ENCODE measurements at places on chromosomes 1 and 21. TPM values are rescaled to one million over a fixed set of nuclear protein-coding genes. Genes with fewer than 3 reads are reported as not detected.
A peak's percentile ranks its signal among the peaks of the same experiment; 100 is the strongest.

DNA sequence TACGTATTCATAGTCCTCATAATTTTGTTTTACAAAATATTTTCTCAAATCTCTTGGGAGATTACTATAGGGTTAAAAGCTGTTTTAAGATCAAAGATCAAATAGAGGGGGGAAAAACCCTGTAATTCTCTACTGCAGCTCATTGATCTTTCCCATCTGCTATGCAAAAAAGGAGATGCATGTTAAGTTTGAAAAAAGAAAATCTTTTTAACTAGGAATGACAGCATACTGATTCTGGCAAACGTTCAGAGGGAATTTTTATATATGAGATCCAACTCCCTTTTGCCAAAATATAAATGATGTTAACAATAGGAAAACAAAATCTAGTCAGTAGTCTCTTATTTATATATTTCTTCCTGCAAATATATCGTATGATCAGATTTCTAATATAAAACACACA is 69.1 kb downstream of the SMYD3 start:
- peak; percentile 80 for DNase-seq

Gene SHISA4
- total RNA-seq, result 7.9 TPM

DNA sequence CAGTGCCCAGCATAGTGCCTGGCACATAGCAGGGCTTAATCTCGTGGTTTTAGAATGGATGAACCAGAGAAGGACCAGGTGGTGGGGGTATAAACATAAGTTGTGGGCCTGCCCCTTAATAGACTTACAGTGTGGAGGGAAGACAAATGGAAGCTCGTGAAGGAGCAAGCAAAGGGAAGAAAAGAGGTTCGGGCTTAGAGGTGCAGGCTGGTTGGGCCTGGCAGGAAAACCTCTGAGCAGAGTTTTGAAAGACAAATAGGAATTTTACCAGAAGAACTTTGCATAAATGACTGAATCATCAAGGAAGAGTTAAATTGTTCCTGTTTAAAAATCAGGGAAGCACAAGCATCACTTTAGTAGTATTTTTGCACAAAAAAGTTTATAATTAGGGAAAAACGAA is 4.5 kb downstream of the RHOU start:
- DNase-seq, result no peak

DNA sequence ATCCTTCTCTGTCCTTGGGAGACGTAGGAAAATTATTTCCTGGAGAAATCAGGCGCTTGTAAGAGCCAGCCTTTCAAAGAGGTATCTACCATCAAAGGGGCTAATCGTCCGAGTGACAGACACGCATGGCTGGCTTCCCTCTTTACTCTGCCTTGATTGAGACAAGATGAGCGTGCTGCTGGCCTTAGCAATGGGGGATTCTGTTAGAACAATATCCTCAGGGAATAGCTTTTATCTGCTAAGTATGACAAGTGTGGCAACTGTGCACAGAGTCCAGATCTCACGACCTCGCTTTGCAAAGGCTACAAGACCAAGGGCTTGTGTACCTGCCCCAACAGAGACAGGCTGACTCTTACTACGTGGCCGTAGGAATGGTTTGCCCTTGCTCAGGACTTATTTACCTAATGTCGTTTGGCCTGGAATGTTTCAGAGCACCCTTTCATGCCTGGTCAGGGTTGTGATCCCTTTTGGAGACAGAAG is 417.1 kb downstream of the KIF26B start:
- no peak for DNase-seq

GRCh38 chr1:145972580-145972979 is 8.1 kb downstream of the POLR3GL start:
- no peak for DNase-seq

GRCh38 chr1:202501281-202501680 is 152.8 kb downstream of the PPP1R12B start:
- peak; percentile 11 for DNase-seq

DNA sequence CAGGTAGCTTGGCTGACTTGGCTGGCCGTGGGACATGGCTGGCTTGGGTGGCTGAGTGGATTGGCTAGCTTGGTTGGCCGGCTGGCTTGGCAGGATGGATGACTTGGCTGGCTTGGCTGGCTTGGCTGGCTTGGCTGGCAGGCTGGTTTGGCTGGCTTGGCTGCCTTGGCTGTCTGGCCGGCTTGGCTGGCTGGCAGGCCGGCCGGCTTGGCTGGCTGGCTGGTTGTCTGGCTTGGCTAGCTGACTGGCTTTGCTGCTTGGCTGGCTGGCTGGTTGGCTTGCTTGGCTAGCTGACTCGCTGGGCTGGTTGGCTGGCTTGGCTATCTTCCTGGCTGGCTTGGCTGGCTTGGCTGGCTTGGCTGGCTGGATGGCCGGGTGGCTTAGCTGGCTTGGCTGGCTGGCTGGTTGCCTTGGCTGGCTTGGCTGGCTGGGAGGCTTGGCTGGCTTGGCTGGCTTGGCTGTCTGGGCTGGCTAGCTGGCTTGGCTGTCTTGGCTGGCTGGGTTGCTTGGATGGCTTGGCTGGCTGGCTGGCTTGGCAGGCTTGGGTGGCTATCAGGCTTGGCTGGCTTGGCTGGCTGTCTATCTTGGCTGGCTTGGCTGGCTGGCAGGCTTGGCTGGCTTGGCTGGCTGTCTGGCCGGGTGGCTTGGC is 129.7 kb upstream of the FAM72C start:
- no peak for DNase-seq

Gene CRP
- total RNA-seq, result not detected

DNA sequence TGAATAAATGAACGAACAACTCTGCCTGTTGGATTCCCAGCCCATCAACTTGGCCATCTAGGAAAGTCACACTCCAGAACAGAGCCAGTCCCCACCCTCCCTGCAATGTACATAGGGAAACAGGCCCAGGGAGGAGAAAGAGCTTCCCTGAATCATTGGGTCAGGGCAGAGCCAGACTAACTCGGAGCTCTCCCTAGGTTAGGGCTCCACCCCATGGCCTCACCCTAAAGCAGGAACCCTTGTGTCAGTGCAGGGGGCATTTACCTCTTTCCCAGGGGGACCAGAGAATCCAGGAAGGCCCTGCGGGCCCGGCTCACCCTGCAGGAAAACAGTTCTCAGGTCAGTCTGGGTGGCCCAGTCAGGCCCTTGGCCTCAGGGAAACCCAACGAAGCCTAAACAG is 11.6 kb downstream of the COL9A2 start:
- DNase-seq, result no peak

DNA sequence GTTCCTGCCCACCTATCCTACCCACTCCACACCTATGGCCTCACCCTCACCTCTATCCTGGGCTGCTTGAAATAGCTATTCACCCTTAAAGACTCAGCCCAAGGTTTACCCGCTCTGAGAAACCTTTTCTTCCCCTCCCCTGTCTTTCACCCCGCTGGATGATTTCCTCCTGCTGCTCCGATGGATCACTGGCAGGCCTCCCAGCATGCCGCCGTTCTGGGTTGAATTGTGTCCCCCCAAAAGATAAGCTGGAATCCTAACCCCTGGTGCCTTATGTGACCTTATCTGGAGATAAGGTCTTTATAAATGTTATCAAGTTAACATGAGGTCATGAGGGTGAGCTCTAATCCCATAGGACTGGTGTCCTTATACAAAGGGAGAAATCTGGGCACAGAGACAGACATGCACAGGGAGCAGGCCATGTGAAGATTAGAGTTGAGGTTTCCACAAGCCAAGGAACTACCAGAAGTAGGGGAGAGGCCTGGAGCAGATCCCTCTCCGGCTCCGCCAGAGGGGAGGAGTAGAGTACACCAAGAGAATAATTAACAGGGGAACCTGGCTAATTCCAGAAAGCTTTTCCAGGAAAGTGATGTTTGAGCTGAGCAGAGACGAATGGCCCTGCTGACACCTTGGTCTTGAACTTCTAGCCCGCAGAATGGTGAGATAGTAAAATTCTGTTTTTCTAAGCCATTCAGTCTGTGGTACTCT is 110.0 kb upstream of the SERBP1 start:
- no peak for DNase-seq

GRCh38 chr1:202012544-202013478 is 2.4 kb downstream of the ELF3 start:
- no peak for DNase-seq

DNA sequence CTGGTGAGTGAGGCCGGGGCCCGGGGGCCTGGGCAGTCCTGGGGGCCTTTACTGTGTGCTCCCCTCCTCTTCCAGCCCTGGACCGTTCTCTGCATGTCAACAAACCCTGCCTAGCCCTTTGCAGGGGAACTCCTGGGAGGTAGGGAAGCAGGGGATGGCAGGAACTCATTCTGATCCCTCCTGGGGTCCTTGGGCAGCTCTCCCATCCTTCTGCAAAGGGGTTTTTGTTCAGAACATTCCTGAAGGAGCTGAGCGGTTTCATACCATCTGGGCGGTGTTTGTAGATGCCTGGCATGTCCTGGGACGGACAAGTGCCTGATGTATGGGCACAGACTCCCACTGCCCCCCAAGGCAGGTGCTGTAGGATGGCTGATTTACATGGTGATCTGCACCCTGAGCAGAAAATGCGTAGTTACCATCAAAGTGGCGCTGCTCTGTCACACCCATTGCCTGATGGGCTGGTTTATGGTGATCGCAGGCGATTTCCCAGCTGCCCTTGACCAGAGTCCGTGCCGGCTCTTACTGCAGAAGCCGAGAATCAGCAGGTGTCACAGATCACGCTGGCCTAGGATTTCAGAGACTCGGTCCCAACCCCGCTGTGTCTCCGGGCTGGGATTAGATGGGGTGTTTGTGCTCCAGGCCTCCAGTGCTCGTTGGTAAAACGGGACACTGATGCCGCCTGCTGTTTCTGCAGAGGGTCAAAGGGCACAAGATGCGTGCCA is 71.6 kb upstream of the TRAPPC10 start:
- DNase-seq, result no peak

DNA sequence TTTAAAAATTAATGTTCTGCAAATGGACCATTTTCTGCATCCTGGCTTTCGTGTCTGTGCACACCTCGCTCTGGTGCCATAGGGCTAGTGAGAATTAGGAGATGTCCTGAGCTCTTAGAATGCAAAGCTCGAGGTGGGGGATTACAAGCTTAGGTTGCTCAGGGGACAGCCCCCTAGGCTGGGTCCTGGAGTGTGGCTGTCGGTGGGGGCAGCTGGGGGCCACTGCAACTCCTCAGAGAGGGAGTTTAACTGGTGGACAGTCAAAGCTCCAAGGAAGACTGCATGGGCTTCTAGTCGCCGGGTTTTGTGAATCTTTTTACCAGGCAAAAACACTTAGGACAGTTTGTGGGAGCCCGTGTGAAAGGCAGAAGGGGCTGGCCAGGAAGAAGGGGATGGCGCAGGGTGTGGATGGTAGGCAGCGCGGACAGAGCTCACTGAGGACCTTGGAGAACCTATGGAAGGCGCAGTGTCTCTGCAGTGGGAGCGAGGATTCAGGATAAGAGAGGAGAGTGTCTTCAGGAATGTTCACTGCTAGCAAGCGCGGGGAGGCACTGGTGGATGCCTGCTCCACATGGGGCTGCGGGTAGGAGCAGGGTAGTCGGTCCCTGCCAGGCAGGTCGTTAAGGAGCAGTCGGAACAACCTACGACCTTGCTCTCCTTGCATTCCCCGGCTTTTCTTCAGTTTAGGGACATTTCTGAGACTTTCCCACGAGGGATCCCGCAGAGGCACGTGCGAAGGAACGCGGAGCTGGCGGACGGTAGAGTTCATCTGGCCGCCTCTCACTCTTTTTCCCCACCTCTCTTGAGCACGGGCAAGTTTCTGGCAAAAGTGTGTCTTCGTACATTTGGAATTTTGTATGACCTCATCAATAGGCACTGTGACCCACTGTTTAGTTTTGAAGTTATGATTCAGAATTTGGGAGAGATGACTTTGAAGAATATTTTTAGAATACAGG is 12.9 kb upstream of the KCNE1 start:
- DNase-seq, result peak; percentile 9

DNA sequence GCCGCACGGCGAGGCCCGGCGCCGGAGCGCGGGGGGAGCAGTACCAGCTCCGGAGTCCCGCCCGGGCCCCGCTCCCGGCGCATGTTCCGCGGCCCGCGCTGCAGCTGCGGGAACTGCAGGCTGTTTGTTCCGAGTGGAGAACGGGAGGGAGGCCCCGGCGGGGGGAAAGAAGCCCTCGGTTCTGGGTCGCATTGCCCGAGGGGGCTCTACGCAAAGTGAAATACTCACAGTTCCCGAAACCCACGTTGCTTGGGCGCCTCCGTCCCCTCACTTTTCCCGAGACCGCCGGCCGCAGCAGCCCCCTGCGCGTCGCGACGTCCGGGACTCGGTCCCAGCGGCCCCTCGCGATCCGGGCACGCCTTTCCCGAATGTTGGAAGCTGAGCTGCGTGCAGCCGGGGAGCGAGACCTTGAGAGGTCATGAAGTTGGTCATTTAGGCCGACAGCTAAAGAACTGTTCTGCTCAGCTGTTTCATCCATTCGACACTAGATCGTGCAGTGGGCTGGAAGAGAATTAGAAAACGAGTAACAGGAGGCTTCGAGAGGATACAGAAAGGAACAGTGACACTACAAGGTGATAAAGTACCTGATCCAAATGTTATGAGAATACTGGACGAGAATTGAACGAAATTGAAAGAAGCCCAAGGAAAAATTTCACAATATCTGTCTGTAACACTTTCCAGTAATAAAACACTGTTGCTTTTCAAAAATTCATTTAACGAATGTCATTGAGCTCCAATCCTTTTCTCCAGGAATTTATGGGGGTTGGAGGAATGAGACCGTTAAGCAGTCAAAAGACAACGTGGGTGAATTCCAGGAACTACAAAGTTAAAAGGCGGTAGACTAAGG is 657 bp upstream of the LIN9 start:
- no peak for DNase-seq

Gene ADAMTS5
- 18.2 TPM for total RNA-seq

DNA sequence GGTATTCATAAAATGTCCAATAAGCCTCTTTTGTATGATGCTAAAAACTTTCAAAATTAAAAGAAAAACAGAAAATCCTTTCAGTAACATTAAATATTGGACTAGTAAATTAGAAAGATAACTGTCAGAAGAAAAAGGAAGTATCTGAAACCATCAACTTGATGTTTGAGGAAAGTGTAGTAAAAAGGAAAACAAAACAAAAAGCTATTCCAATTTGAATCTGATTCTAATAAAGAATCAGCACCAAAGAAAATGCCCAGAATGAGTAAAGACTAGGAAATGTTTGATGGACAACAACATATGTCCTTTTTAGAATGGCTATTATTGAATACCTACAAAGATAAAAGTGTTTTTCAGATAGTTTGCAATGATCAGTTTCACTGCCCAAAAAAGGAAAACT is 79.9 kb upstream of the RBM34 start:
- no peak for DNase-seq

GRCh38 chr1:28067523-28068090 is 20.8 kb downstream of the EYA3 start:
- no peak for DNase-seq

- DNase-seq, result no peak
Measured at GRCh38 chr1:241695246-241696171, 43.4 kb downstream of the WDR64 start.

GRCh38 chr1:64922336-64922735 is 44.0 kb downstream of the JAK1 start:
- no peak for DNase-seq

- no peak for DNase-seq
Measured at GRCh38 chr1:229370601-229371021, 27.8 kb upstream of the CCSAP start.

Gene HCRTR1
- not detected for total RNA-seq

Gene TDRD10
- total RNA-seq, result 0.69 TPM
